Subcutaneous preadipocyte (primary cell): ENCODE measurements at places on chromosomes 12 and 14. TPM values are rescaled to one million over a fixed set of nuclear protein-coding genes. Genes with fewer than 3 reads are reported as not detected.

The OSGEP gene
- 41.2 and 43.0 TPM in 2 replicates for total RNA-seq

The MFAP5 gene
- 5.3 and 60.3 TPM in 2 replicates for total RNA-seq

The FSCB gene
- total RNA-seq: not detected in 2 replicates

The VAMP1 gene
- 3.9 and 9.2 TPM in 2 replicates for total RNA-seq

The CPNE6 gene
- not detected in 2 replicates for total RNA-seq

The PTGDR gene
- total RNA-seq: under 0.01 and 0.20 TPM in 2 replicates

The REC8 gene
- 1.8 TPM in 2 replicates for total RNA-seq

The KDM2B gene
- 27.8 and 29.4 TPM in 2 replicates for total RNA-seq

The SLC2A14 gene
- total RNA-seq: under 0.01 and 0.20 TPM in 2 replicates

The COL2A1 gene
- not detected in 2 replicates for total RNA-seq

The PIANP gene
- total RNA-seq: under 0.01 TPM in 1 of 2 replicates, not detected in the other

The CPNE8 gene
- 18.7 and 18.8 TPM in 2 replicates for total RNA-seq

The CNTN1 gene
- 0.39 and 1.1 TPM in 2 replicates for total RNA-seq

The KRT77 gene
- not detected in 2 replicates for total RNA-seq

The NXPH4 gene
- 0.73 and 0.98 TPM in 2 replicates for total RNA-seq

The SLC39A5 gene
- total RNA-seq: 0.20 TPM in 1 of 2 replicates, not detected in the other

The TAS2R8 gene
- under 0.01 TPM in 1 of 2 replicates, not detected in the other for total RNA-seq

The GPRC5D gene
- not detected in 2 replicates for total RNA-seq

The RAB5B gene
- total RNA-seq: 51.1 and 62.6 TPM in 2 replicates
